ENCODE measurements at places on chromosomes 4 and X.

DNA sequence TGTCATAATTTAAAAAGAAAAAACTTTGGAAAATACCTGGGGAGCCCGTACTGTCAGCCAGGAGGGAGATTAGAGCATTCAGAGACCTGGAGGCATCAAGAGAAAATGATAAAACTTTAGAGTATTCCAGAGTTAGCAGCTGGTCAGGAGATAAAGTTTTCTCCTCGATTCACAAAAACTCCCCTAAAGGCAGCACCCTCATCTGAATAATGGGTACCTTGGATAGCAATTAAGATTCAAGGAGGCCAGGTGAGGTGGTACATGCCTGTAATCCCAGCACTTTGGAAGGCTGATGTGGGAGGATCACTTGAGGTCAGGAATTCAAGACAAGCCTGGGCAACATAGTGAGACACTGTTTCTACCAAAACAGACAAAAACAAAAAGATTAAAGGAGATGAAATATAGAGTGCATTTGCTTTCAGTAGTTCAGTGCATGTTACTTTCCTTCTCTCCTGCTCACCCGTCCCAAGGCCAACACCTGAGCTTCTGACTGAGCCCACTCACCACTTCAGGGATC is 18.6 kb upstream of the RAB40A start:
- no peak for ATAC-seq

GRCh38 chr4:87881115-87881514 is 48.3 kb downstream of the MEPE start:
- no peak for ATAC-seq

- ATAC-seq, result no peak
These were observed 7.3 kb upstream of the SRP72 start for GRCh38 chr4:56460085-56460484.

- no peak for ATAC-seq
These were observed 2687.3 kb downstream of the PCDH7 start for GRCh38 chr4:33407496-33407895.

- no peak for ATAC-seq
These were observed 123.8 kb upstream of the CXCL13 start for GRCh38 chr4:77481856-77482255.

- no peak for ATAC-seq
These were observed 6.5 kb downstream of the NEUROG2 start for GRCh38 chr4:112509243-112510141.

GRCh38 chr4:52643785-52644244 is 15.3 kb downstream of the USP46 start:
- peak; percentile 57 for ATAC-seq

GRCh38 chr4:84892950-84893349 is 73.5 kb downstream of the WDFY3 start:
- no peak for ATAC-seq

DNA sequence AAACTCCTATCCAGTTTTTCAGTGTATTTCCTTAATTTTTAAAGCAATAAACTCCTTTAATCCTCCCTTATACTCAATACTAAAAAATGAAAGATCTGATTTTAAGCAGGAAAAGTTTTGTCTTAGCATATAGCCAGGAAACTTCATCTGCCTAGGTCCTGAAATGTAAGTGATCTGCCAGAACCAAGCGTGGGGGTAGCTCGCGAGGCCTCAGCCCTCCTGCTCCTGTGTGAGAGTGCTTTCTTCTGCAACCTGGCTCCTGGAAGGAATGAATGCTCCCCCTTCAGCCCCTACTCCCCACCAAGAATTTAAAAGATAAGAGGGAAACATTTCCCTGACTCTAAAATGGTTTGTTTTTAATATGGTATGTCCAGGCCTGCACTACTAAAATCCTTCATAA is 160.1 kb downstream of the CBR4 start:
- no peak for ATAC-seq

DNA sequence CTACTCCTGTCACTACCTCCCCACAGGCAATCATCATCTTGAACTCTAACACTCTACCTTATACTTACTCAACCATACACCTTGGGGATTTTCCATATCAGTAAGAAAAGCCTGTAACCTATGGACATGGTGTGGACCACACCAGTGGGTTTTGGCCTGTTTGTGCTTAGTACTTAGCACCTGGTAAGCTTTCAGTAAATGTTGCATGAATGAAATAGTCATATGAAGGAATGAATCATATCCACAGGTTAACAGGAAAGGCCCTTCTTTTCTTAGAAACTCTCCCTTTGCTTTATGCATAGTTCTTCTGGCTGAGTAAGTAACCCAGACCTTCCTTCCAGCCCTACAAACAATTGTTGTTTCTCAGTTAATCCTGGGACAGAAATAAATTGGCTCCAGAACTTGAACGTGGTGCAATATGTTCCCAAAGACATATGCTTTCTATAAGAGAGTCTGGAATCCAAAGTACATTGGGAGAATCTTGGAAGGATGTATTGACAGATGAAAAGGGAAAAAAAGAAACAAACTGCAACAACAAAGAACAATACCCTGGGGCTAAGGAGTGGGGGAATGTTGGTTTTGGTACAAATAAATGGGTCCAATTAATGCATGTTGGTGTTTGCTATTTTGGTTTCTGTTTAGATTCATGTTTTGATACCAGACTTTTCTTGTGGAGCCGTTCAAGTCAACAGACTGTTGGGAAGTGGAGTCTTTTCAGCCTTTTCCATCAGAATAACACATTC is 27.8 kb downstream of the RASL11B start:
- ATAC-seq, result no peak

DNA sequence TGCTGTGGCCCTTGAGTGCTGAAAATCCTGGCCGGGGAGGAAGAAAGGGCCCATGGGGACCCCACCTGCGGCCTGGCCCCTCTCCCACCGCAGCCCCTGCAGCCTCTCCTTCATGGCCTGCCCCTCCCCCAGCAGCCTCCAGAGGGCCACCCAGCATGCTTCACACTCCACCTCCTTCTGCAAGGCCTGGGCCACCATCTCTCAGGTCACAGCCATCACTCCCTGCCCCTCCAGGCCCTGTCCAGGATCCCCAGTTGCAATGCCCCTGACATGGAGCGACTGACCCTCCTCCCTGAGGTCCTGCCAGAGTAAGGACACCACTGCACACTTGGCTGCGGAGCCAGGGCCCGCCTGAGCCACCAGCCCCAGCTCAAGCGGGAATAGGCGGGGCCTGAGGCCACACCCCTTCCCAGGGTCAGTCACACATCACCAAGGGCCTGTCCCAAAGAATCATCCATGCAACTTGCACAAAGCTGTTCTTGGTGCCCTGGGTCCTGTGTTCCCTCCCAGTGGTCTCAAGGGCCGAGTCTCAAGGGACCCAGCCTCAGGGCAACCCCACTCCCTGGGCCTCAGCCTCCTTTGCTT is 32.9 kb downstream of the CCNQ start:
- no peak for ATAC-seq

DNA sequence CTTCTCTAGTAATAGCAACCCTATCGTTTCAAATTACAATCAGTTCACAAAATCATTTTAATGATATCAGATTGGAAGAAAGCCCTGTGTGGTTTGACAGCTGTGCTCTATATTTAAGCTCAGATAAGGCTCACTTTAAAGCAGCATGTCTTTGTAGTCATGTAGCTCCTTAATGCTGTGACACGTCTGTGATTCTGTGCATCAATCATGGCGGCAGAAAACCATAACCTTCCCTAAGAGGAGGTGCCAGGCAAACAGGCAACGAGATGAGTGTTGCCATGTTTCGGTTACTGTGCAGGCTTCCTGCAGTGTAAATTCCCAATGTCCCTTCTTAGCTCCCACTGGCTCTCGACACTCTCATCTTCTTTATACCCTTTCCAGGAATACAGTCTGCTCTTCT is 212.7 kb downstream of the GRID2 start:
- ATAC-seq, result no peak

DNA sequence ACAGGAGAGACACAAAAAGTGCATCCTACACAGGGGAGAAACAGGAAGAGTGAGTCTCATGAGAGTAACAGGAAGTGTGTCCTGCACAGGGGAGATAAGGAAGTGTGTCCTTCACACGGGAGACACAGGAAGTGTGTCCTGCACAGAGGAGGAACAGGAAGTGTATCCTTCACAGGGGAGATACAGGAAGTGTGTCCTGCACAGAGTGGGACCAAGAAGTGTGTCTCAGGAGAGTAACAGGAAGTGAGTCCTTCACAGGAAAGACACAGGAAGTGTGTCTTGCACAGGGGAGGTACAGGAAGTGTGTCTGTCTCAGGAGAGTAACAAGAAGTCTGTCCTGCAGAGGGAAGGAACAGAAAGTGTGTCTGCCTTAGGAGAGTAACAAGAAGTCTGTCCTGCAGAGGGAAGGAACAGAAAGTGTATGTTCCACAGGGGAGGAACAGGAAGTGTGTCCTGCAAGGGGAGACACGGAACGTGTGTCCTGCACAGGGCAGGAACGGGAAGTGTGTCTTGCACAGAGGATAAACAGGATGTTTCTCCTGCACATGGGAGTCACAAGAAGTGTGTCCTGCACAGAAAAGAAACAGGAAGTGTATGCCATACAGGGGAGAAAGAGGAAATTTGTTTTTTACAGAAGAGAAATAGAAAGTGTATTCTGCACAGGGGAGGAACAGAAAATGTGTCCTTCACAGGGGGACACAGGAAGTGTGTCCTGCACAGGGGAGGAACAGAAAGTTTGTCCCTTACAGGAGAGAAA is 102.0 kb downstream of the ARSF start:
- ATAC-seq, result no peak

DNA sequence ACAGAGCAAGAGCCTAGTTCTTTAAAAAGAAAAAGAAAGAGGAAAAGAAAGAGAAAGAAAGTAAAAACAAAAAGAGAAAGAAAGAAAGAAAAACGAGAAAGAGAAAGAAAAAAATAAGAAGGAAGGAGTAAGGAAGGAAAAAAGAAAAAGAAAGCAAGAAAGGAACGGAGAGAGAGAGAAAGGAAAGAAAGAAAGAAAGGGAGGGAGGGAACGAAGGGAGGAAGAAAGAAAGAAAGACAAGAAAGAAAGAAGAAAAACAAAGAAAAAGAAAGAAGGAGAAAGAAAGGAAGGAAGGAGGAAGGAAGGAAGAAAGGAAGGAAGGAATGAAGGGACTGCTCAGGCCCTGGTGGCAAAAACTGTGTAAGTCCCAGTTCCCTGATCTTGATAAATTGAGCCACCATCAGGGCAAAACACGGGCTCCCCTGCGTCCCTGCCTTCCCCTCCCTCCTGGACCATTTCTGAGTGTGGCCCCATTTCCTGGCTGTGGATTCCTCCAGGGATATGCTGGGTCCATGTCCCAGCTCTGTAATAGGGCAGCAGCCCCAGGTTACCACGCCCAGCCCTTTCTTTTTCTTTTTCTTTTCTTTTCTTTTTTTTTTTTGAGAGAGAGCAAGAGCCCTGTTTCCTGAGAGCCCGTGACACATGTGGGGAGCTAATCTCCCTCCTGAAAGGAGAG is 44.8 kb downstream of the SHOX start:
- ATAC-seq, result no peak
